Tibial nerve (tissue), 4 donors: ENCODE measurements at places on chromosomes 5 and 9.

DNA sequence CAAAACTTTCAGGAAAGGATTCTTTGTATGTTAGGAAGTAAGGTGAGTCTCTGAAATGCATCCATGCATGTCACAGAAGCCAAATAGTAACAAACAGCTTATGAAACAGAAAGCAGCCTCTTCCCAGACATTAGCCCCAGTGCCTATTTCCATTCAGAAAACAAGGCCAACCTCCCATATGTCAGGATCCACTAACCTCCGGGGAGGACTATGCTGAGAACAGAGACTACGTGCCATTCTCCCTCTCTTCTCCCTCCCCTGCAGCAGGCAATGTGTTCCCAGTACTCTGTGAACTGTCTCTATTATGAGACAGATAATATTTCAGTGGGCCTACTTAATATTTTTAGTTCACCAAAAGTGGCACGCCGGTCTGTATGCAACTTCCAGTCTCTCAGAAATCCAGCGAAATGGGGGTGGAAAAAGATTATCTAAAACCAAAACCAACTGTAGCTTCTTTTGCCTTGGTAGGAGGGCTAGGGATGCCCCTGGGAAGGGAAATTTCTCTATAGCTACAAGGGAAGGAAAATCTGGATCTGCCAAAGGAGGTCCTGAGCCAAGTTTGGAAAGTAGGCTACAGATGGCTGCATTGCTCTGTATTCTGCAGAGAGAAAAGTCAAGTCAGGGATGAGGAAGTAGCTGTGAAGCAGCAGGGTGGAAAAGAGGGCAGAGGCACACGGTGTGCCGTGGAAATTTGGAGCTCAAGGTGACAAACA, 42.0 kb downstream of the VLDLR start:
- no peak for DNase-seq

DNA sequence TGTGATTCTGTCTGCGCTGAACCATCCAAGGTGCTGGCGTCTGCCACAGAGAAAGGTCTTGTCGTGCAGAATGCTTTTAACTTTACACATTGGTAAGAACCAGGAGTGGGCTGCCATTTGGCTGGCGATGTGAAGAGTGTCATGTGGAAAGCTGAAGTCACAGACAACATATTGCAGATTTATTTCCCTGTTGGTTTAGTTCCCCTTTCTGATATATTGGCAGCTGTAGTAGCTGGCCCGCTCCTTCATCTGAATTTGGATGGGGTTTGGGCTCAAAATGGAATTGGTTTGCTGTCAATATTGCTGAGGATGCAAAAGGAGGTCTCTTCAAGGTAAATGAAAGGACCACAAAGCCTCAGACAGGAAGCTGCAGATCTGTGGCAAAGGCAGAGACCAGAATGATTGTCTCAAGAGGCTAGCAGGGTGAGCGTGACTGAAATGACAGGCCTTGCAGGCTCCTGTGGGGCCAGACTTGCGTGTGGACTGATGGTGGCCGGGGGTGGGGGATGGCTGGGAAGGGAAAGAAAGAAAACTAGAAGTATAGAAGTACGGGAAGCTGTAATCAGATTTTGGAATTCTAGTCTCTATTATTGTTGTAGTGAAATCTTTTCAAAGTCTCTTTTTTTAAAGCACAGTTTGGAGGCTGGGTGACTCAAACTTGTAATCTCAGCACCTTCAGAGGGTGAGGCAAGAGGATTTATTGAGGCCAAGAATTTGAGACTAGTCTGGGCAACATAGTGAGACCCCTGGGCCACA, 25.1 kb upstream of the CD180 start:
- no peak for DNase-seq

- no peak for DNase-seq
Measured at GRCh38 chr5:95486191-95486590, 68.6 kb downstream of the SKIC3 start.

- DNase-seq: no peak
Measured at GRCh38 chr5:142847898-142848790, 78.0 kb downstream of the ARHGAP26 start.

DNA sequence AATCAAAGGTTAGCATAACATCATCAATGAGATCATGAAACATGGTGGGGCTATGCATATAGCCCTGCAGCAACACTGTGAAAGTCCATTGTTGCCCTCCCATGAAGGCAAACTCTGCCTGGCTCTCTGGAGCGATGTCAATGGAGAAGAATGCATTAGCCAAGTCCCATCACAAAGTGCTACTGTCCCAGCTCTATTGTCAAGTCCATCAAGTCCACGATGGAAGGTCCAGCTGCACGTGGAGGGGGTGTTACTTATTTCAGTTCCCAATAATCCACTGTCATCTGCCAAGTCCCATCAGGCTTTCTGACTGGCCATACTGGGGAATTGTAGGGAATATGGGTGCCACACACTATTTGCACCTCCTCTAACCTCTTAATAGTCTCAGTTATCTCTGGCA, 10.8 kb downstream of the DMAC1 start:
- DNase-seq: no peak

DNA sequence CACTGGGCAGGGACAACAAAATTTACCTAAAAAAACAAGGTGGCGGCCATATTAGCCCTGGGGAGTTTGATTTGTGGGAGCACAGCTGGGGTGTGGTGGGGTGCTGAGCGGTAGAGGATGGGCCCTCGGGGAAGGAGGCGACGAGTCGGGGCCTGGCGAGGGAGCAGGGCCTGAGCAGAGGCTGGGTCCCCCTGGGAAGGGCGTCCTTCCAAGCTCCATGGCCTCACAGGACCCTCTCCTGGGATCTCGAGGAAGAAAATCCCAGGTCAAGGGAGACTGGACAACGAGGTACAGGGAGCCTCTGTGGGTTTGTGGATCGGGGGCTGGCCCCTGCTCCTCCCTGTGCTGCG, 165.5 kb downstream of the CACNA1B start:
- no peak for DNase-seq

DNA sequence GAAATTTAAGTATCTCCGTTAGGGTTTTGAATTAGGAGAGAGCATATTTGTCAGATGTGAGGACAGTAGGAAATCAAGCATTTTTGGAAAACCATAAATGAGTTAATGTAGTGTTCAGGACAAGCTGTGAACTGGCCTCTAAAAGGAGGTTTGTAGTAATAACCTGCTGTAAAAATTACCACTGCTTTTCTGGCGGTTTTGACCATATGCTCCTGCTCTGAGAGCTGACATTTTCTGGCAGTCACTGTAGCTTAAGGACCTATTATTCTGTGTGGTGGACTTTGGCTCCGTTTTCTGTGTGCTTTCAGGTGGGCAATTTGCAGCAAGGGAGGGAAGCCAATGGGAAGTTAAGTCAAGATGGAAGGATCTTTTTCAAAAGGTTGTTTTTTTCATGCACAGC, 111.1 kb downstream of the SGCD start:
- no peak for DNase-seq

DNA sequence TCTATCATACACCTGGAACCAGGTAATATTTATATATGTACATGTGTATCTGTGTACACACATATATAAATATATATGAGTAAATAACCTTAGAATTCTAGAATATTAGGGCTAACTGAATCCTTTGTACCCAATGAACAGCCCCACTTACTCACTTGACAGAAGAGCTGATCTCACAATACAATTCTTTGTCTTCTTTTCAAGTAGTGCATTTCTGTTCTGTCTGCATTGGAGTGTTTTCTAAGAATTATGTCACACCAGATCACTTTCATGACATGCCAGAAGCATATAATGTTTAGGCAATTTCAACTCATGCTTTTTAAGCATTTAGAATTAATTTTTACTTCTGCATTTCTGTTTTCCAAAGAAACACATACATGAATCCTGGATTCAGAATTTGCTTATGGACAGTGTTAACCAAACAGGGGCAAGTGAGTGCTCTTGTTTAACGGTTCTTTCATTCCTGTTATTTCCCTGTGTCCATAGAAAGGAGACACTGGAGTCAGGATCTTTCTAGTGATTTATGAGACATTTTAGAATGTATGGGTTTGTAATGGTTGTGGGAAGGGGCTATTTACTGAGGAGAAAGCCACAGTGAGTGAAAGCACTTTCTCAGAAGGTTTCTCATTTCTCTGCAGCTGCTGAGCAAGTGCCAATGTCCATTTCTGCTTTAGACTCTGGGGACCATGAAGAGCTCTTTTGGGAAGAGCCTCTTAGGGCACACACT, 123.2 kb downstream of the RMI1 start:
- no peak for DNase-seq

DNA sequence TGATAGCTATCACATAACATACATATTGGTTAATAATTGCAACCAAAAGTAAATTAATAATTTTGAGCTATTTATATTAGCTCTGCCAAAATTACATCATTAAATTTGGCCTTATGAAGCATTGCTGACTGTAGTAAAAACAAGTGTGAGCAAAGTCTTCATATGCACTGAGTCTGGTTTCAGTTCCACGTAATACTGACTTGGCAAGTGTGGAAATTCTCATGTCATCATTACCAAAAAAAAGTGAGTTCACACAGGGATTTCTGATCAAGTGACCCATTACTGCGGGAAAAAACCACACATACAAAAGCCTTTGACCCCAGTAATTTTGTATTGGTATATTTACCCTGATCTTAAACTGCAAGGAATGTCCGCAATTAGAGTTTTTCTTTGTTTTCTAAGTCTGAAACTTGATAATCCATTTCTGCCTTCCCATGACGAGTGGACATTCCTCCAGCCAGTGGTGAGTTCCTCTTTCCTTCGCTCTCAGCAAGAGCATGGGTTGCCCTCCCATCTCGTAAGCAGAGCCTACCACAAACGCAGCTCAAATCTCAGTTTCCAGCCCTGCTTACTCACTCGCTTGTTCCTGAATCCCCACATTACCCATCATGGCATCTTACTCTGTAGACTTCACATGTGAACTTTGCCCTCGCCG, 220.2 kb upstream of the DMRT1 start:
- DNase-seq: no peak

- DNase-seq: no peak
Measured at GRCh38 chr5:14165375-14166106, 22.4 kb downstream of the TRIO start.

DNA sequence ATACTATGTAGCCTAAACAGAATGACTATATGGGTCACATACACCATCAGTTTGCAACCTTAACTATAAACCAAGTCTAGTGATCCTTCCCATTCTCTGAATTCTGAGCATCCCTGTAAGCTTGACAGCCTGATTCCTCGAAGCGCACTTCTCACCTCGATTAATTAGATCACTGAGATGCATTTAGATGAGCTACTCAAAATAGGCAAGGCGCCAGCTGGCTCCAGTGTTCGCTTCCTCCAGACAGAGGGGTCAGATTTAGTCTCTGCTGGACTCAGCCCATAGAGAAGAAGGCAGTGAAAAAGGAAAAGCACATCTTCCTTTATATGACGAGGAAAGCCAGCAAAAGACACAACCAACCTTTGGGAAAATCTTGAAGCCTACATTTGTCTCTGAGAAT, 371.5 kb downstream of the MLLT3 start:
- DNase-seq: no peak

DNA sequence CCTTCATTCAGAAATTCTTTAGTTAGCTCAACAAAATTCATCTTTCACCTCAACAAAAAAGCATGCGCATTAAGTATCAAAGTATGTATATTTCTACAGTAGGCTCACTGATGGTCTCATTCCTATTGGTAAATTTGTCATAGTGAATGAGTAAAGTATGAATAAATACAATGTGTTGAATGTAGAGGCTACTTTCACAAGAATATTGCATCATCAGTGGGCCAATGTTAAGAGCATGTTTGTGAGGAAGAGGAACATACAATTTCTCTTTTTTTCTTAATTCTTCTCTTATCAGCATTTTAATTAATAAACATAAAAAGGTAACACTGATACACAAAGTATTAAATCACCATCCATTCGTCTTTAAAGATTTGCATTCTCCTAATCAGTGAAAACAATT, 505.1 kb downstream of the CETN3 start:
- DNase-seq: no peak

- DNase-seq: no peak
Measured at GRCh38 chr5:180632768-180633167, 16.6 kb downstream of the FLT4 start.

DNA sequence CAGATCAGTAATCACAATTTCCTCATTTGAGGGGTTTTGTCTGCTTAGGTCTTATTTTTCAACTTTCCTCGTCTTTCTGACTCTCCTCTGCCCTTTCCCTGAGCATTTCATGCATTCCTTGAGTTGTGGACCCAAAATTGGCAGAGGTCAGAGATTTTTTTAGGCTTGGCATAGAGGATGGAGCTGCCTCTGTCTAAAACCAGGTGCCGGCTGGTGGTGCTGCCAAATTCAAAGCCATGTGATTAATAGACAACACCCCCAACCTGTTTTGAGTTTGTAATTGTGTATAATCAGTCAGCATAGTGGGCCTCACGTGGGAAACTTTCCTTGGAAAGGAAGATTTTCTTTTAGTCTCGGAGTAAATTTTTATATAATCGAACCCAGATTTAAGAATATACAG, 39.6 kb downstream of the TJP2 start:
- no peak for DNase-seq

DNA sequence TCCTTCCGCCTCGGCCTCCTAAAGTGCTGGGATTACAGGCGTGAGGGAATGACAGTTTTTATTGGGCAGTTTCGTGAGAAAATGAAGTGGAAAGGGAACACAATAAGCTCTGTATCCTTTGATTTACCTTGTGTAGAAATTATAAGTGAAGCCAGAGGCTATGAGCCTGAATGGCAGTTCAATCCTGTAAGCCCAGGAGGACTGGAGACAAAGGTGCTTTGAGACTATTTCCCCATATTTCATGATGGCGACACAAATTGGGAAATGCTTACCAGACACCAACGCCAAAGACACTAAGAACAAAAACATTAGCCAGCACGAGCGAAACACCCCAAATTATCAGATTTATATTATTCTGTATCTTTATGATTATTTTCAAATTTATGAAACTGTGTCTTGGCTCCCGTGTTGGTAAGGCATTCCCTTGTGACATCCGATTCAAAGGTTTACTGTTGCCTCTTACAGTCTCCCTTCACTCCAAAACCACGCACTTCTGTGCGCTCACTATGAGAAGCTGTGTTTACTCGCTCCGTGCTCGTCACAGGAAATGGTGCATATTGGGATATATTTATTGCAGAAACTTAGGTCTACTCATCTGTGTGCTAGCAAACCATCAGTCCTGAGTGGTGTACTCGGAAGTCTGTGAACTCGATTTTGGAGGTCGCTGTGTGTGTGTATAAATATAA, 73.9 kb downstream of the SH3PXD2B start:
- DNase-seq: no peak

DNA sequence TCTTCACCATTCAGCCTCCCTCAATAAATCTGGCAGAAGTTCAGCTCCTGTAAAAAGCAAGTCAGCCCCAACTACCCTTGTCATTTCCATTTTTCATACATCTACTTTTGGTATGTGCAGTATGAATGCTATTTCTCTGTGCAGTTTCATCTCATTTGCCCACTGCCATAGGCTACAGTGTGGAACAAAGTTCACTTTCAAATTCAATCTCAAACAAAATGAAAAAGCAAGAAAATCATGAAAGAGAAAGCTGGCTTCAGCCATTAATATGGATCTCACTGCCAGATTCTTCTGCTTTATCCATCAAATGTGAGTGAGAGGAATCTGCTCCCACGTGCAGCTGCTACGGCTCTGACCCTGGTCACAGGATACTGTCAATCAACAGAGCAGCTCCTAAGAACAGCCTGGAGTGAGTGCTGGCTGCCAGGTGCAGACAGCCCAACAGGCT, 494.2 kb downstream of the ZNF608 start:
- DNase-seq: no peak
